Activated T-helper 9 cell treated with anti-CD3 and anti-CD28 coated beads, Interleukin-2, amount 50 U/mL, for 16 hours (primary cell): ENCODE measurements at places on chromosomes 4 and X.

- no peak for DNase-seq
Observed at GRCh38 chr4:103199009-103199408, 866 bp upstream of the CENPE start.

GRCh38 chr4:26424153-26424552, 66.1 kb downstream of the CCKAR start:
- DNase-seq: no peak

DNA sequence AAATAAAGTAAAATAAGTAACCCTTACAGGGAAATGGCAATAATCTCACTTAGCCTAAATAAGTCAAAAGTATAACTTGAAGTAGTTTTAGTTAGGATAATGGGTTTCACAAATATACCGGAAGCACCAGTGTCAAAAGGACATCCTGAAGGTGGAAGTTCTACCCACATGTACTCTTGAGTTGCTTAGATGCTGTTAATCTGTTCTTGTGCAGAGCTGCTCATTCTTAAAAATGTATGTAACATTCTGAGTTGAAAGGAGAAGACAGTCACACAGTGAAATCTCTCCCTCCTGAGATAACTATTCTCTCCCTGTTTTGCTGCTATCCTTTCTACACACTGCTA, 11.2 kb upstream of the CCNG2 start:
- DNase-seq: no peak

GRCh38 chr4:42579903-42580302, 77.0 kb downstream of the ATP8A1 start:
- no peak for DNase-seq

- DNase-seq: no peak
Observed at GRCh38 chr4:66225539-66225938, 555.2 kb upstream of the EPHA5 start.

DNA sequence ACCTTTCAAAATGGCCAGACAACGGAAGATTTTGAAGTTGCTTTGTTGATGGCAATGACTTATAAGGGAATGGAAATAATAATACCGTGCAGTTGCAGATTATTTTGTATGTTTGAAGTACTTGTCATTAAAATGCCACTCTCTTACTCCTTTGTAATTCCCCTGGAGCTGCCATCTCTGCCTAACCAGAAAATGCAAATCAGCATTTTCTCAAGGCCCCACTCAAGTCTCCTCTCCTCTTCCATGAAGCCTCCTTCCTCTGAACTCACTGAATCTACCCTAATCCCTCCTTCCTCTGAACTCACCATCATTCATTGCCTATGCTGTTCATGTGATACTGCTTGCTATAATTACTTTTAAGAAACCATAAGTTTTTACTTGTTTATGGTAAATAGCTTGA, 60.2 kb upstream of the RBPJ start:
- no peak for DNase-seq

DNA sequence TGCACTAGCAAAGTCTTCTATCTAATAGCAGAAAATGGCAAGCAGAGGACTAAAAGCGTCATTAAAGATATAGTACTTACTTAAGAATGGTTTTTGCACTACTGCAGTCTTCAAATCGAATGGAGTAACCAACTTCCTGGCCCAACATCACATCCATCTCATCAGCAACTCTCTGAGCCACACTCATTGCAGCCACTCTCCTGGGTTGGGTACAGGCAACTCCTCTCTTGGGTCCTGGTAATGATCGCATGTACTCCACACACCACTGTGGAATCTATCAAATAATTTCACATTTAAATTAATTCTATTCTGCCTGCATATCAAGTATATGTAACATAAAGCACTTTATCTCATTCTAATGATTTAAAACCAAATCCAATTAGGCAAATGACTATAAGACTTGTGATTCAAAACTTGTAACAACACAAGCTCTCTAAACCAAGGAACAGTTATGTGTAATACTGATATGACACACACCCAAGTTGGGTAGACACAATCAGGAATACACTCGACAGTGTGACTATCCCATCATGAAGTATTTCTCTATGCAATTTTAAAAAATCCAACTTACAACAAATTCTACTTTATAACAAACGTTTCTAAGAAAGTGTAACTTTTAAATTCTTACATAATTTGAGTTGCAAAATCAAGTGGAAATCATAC, 13.6 kb downstream of the DHX15 start:
- DNase-seq: no peak

DNA sequence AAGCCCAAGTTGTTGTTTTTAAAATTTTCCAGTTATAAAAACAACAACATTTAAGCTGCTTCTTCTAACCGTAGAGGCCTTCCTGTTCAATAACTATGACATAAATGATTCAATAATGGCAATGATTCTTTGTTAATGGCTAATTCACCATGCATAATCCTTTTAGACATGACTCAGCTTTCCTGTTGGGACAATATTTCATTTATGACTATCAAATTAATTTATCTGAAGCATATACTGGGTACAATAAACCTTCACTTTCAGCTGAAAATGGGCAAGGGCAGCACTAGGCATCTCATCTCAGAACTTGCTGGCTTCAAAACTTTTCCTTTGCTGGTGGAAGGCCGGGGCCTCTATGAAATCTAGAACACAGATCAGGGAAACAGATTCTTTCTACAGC, 38.9 kb downstream of the TBC1D9 start:
- DNase-seq: no peak

GRCh38 chr4:27343411-27343810, 482.8 kb downstream of the STIM2 start:
- DNase-seq: no peak

GRCh38 chr4:179719766-179720450, 2277.7 kb upstream of the AGA start:
- no peak for DNase-seq

DNA sequence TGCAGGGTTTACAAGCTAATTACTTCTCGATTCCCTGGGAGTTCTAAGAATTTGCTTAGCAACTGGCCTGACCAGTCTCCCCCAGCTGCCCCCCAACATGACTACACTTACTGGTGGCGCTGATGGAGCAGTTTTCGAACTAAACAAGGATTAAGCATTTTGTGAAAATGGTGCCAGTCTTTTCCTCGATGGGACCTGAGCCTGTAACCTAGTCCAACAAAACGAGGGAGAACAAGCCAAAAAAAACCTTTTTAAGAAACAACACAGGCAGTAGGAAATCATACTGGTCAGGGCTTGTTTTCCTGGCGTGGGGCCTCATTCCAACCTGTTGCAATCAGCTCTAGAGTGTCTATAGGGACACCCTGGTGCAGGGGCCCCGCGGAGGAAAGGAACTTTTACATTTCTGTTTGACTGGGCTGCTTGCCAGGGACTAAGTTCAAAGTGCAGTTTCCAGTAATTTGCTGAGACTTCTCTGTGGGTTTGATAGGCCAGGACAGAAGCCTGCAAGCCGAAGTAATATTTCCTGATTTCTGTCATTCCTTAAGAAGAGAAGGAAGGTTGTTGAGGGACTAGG, 158.7 kb downstream of the SPRY1 start:
- no peak for DNase-seq

DNA sequence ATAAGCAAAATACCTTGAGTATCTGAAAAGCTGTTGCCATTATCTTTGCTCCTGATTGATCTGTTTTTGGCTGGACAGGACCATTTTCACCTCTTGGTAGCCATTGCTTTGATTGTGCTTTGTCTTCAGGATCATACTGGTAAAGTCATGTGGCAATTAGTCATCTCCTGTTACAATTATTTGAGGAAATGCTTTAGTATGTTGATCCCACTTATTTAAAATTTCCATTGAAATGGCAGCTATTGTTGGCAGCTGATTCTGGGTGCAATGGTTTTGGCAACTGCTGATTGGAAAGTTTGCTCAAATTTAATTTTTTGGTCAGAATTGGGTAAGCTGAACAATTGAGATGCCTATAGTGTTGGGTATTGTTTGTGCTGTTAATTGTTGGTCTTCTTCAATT, 238.3 kb upstream of the TLL1 start:
- DNase-seq: no peak

DNA sequence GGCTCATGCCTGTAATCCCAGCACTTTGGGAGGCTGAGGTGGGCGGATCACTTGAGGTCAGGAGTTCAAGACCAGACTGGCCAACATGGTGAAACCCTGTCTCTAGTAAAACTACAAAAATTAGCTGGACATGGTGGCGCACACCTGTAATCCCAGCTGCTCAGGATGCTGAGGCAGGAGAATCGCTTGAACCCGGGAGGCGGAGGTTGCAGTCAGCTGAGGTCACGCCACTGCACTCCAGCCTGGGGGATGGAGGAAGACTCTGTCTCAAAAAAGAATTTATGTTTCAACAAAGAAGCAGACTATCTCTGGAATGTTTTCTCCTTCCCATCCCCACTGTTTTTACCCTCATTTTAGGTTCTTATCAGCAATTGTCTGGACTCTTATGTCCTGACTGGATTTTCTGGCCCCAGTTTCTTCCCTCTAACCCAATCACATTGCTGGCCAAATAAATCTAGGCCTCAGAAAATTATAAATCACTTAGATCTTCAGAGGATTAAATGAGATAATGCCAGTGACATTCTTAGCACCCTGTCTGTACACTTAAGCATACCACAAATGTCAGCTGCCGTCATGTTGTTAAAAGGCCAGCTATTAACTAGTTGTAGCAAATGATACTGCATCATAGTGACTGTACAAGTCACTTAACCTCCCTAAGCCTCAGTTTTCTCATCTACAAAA, 44.9 kb upstream of the PRSS48 start:
- no peak for DNase-seq

GRCh38 chrX:40105835-40106675, 8.3 kb upstream of the BCOR start:
- DNase-seq: peak; percentile 65

- DNase-seq: no peak
Observed at GRCh38 chr4:77201857-77202256, 44.9 kb downstream of the CCNG2 start.

DNA sequence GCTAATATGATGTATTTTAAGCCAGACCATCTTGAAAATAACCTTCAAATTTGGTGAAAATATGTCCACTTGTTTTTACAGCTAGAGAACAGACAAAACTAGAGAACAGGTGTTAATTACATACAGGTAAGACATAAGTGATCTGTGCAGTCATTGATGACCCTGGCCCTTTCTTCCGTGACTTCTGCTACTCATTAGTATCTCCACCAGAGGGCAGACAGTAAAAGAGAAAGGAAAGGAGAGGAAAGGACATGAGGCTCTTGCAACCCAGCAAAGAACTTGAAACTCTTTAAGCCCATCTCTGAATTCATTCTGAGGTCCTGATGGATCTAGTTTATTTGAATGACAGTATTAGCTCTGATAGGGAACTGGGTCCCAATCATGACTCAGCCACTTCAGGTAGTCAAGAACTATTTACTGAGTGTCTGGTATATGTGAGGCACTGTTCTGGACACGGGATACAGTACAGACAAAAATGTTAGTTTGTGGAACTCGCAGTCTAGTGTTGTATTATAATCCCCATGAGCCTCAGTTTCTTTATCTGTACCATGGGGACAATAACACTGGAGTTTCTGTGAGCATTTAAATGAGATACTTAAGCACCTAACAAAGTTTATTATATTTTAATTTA, 121.0 kb upstream of the TEX13D start:
- DNase-seq: no peak

- no peak for DNase-seq
Observed at GRCh38 chr4:186946682-186947294, 223.1 kb upstream of the FAT1 start.

- no peak for DNase-seq
Observed at GRCh38 chrX:1300449-1300848, 31.8 kb downstream of the CSF2RA start.

- DNase-seq: no peak
Observed at GRCh38 chr4:7396186-7396910, 38.4 kb downstream of the PSAPL1 start.

- DNase-seq: no peak
Observed at GRCh38 chr4:142581881-142582280, 264.2 kb downstream of the INPP4B start.

DNA sequence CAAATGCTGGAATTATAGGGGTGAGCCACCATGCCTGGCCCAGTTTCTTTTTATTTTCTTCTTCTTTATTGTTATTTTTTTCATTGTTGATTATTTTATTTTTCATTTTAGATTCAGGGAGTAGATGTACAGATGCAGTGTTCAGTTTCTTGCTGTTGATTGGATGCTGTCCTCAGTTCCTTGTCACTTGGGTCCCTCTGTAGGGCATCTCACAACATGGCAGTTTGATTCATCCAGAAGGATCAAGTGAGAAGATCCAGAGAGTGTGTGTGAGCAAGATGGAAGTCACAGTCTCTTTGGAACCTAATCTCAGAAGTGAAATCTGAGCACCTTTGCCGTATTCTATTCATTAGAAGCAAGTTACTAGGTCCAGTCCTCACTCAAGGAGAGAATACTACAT, 20.9 kb downstream of the HMGB3 start:
- DNase-seq: no peak

DNA sequence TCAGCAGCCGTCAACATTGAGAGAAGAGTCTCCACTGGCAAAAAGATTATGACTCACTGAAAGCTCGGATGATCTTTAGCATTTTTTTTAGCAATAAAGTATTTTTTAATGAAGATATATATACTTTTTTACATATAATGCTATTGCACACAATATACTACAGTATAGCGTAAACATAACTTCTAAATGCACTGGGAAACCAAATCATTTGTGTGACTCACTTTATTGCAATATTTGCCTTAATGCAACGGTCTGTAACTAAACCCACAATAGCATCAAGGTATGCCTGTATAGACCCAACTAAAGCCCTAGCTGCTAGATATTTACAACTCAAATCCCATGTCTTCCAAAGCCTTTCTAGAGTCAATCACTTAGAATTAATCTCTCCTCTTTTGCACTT, 52.3 kb upstream of the EDNRA start:
- no peak for DNase-seq

GRCh38 chrX:118510111-118510510, 14.5 kb downstream of the DOCK11 start:
- DNase-seq: no peak

- DNase-seq: no peak
Observed at GRCh38 chr4:189305500-189305899, 635.2 kb upstream of the FRG1 start.

DNA sequence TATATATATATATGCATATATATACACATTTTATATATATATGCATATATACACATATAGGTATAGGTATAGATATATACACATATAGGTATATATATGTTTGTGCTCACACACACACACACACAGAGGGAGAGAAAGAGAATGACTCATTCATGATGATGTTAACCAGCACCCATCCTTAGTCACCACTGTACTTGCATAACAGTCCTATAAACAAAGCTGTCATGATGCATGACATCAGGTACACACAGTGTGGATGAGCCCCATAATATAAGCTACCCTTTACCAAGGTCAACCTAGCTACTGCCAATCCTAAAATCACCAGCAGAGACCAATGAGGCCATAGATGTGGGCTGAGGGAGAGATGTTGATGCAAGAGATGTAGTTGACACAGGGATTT, 1408.0 kb downstream of the RAPGEF2 start:
- DNase-seq: no peak
